Activated naive CD4-positive, alpha-beta T cell treated with anti-CD3 and anti-CD28 coated beads, Interleukin-2, amount 50 U/mL, for 16 hours (primary cell): ENCODE measurements at places on chromosomes 6 and 20.
A peak's percentile ranks its signal among the peaks of the same experiment; 100 is the strongest.

GRCh38 chr6:145135702-145136101, 599.6 kb downstream of the EPM2A start:
- DNase-seq: no peak

DNA sequence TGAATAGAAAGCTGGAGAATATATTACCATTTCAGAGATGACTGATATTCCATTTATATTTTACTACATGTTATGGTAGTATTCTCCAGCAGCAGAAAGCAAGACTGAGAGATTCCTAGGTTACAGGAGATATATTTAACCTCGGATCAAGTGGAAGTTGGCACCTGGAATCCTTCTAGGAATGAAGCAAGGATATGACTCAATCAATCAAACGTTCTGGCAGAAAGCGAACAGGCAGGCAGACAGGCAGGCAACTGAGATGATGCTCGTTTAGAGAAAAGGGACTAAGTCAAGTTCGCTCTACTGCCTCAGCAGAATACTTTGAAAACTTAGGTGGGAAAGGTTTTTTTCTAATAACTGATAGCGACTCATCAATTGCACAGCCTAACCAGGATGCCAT, 46.2 kb downstream of the PAK5 start:
- DNase-seq: no peak

DNA sequence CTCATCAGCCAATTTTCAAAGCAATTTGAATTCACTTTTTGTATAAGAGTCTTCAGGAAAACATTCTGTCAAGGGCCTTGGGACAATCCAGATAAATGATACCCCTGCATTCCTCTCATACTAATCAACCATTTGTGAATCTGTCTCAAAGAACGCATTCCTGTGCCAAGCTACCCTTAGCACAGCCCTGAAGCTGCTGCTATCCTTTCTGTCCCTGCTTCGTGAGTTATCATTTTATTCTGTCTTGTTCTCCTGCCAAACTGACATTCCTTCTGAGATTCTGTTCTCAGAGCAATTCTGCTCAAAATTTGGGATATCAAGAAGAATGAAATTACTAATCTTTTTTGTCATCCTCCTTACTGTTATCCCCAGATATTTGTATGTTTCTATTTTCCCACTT, 213.9 kb upstream of the STXBP5 start:
- no peak for DNase-seq

GRCh38 chr6:72646604-72647485, 25.0 kb downstream of the KCNQ5 start:
- DNase-seq: no peak

- no peak for DNase-seq
Measured at GRCh38 chr6:35386989-35387388, 44.6 kb downstream of the PPARD start.

DNA sequence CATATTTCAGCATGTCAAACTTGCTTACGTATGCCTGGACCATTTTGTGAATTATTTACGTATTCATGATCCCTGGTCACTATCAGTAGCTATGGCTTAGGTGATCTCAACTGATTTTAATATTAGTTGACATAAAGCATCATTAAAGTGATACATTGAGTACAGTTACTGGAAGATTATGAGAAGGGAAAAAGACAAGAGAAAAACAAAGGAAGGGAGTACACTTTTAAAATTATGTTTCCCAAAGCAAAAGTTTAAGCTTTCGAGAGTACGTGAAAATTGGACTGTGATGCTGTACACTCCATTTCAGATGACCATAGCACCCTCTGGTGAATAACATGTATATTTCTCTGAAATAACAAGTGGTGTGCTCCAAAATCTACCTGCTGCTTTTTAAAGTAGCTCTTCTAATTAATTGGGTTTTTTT, 215.0 kb upstream of the HSF2 start:
- DNase-seq: no peak

DNA sequence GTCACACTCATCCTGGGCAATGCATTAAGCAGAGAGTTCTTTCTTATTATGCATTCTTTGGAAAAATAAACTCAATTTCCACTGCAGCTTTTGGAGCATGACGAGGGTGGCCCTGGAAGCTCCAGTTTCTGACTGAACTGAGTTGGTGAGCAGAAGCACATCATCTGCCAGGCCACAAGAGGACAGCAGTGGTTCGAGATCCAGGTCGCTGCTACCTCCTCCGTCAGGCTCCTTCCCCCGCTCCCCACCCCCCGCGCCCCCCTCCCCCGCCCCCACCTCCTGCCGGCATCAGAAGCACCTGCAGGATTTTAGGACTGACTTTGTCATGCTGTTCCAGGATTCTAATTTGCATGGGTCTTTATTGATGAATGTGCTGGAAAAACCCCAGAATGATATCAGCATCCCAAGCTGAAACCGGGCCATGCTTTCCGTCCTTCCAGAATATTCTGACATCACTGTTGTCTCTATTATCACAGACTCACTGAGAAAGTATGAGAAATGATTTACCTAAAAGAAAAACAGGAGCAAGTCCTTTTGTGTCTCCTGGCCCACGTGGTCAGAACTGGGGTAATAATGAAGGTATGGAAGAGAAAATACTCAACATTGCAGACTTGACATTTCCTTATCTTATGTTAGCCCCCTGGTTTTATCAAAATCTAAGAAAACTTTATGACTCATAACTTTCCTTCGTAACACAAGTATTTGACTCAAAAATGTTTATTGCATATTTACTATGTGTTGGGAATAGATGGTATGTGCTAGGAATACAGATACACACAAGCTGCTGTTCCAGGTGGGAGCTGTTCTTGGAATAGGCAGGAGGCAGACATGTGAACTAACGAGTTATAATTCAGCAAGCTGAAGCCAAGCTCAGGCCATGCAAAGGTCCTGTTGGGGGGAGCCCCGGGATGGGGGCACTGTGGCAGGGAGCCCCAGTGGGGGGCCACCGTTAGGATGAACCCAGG, 220.2 kb upstream of the EXOC2 start:
- DNase-seq: no peak

DNA sequence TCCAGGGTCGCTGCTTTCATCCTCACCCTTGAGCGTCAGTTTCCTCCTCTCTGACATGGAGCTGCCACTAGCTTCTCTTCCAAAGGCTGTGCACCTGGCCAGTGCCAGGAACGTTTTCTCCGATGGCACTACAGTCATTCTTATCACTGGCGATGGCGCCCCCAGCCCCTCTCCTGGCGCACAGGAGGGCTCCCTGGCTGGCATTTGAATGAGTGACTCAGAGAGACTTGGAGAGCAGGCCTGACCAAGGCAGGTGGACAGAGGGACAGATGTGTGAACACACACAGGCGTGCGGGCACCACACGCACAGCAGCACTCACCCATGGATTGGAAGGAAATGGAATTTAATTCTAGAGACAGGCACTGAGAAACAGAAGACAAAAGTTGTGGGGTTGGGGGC, 77.6 kb downstream of the SRC start:
- no peak for DNase-seq

- DNase-seq: no peak
Measured at GRCh38 chr6:34555007-34555322, 1.2 kb downstream of the SPDEF start.

- DNase-seq: no peak
Measured at GRCh38 chr6:41487860-41488432, 58.2 kb upstream of the FOXP4 start.

DNA sequence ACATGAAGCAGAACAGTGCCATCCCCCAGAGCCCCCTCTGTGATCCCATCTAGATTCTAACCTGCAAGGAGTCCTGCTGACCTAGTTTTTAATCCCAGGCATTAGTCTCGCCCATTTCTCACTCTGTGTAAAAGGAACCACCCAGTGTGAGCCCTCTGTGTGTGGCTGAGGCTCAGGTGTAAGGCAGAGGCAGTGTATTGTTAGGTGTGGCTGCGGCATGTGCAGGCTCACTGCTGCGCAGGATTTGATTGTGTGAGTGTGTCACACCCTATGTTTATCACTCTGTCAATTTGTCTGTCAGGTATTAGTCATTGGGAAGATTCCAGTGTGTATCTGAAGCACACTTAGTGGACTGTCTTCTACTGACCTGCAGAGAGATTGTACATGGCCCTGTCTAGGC, 13.7 kb upstream of the CST8 start:
- DNase-seq: no peak

- DNase-seq: no peak
Measured at GRCh38 chr6:166529586-166529985, 56.9 kb downstream of the RAMACL start.

GRCh38 chr20:19016140-19016497, 196.3 kb upstream of the SLC24A3 start:
- no peak for DNase-seq

- DNase-seq: no peak
Measured at GRCh38 chr20:63536997-63537524, at the start of gene PTK6. Gene PTK6 (minus strand): TSS chr20:63537376. CDS start chr20:63537314, 62 bp downstream.

GRCh38 chr6:44012078-44012493, 115.2 kb downstream of the MRPL14 start:
- DNase-seq: no peak

DNA sequence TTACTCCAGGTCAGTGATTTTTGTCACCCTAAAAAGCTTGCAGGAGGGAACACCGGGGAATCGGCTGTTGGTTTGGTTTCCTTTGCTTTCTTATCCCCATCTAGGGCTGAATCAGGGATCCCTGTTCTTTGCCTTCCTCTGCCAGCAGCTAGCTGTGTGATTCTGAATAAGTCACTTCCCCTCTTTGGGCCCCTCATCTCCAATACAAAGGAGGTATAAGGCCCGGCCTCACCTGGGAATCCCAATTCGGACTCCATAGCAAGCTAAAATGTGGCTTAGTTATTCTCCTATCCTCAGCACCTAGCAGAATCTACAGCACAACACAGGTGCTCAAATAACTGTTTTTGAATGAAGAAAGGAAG, 18.5 kb upstream of the ARMC12 start:
- DNase-seq: no peak

DNA sequence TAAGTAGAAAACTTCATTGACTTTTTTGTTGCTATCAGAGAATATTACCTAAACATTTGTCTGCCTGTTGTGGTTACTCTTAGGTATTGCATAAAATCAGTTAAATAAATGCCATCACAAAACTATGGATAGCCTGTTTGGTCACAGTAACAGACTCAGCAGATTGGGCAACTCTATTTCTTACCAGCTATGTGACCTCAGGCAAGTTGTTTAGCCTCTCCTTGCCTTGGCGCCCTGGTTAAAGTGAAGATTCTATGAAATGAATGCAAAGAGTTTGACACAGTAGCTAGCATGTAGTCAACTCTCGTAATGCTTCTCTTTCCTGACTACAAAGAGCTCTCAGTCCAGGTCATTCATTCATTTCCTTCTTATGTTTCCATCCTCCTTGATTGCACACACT, 82.5 kb upstream of the ID4 start:
- DNase-seq: no peak

GRCh38 chr20:54284928-54285704, 77.2 kb downstream of the PFDN4 start:
- DNase-seq: peak; percentile 40
